ENCODE measurements at places on chromosomes 13 and 19. TPM values are rescaled to one million over a fixed set of nuclear protein-coding genes. Genes with fewer than 3 reads are reported as not detected.

AXL gene
- 238 TPM for total RNA-seq

SHISA2 gene
- 4.3 TPM for total RNA-seq

ZNF471 gene
- 1.8 TPM for total RNA-seq

HRC gene
- total RNA-seq: not detected

PSG7 gene
- total RNA-seq: not detected

C2CD4C gene
- total RNA-seq: 0.20 TPM

ZNF568 gene
- total RNA-seq: 12.1 TPM

OSCAR gene
- 0.07 TPM for total RNA-seq

SIPA1L3 gene
- total RNA-seq: 15.3 TPM

MARK4 gene
- 10.7 TPM for total RNA-seq

PTGIR gene
- total RNA-seq: 7.9 TPM

Data from pulmonary artery endothelial cell (primary cell).